ENCODE measurements at places on chromosomes 1 and 21.
A peak's percentile ranks its signal among the peaks of the same experiment; 100 is the strongest.

GRCh38 chr1:110209715-110210603 is at the start of gene KCNC4:
Gene KCNC4 (plus strand): TSS chr1:110210314. CDS start chr1:110211500, 1,186 bp downstream.
- DNase-seq: peak; percentile 95

GRCh38 chr1:179143322-179143721 is 61.5 kb downstream of the TOR3A start:
- no peak for DNase-seq

DNA sequence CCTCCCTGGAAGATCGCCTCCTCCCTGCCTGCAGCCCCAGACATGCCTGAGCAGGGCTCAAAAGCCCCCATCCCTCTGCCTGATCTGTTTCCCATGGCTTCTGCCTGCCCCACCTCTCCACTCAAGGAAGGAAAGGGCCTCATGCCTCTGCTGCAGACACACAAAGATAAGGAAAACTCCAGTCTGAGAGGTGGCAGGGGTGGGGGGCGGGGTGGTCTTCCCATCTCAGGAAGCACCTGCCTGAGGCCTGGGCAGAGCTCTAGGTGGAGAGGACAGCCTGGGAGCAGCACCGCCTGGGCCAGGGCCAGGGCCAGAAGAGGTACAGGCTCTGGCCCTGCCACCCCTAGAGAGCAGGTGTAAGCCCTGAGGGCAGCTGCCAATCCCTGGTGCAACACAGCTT is 4.1 kb upstream of the GJB3 start:
- no peak for DNase-seq

DNA sequence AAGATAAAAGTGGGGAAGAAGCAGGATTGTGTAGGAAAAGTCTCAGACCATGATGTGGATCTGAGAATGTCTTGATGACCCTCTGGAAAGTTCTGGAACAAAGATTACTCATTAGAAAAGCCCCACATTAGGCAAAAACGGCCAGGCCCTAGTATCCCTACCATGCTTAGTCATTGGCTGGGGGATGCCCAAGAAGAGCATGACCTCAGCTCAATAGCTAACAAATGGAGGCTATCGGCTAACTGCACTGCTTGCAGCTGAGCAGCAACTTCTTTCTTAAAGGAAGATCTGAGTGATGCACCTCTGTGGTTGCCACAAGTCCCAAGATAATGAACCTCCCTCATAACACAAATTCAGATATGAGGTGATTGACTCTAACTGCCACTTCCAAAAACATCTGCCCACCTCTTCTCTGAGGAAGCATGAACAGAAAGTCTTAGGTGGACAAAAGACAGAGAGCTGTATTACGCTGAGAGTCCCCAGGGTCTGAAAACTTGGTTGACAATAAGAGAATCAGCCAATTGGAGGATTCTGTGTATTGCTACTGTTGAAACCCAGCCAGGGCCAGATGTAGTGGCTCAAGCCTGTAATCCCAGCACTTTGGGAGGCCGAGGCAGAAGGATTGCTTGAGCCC is 64.6 kb upstream of the AK4 start:
- DNase-seq: no peak

- DNase-seq: no peak
These were observed 611 bp downstream of the HSPG2 start for GRCh38 chr1:21936366-21937031.

DNA sequence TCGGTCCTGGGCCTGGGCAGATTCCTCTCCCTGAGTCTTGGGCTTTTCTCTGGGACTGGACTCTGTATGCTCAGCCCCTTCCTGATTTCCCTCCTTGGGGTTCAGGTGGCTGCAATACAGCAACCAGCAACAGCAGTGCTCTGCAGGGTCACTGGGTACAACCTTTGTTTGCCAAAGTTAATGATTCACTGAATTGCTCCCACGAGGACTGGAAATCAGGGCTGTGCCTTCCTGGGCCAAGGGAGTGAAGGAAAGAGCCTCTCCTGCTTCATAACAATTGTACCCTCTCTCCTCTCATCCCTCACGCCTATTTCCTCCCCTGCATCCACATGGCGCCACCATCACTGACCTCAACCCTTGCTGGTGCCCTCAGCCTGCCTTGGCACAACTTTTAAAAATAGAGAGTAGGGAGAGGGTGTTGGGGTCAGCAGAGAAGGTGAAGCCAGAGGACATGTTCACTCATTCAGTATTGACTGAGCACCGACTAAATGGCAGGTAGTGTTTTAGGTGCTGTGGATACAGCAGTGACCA is 52.8 kb upstream of the GOLT1A start:
- DNase-seq: no peak

DNA sequence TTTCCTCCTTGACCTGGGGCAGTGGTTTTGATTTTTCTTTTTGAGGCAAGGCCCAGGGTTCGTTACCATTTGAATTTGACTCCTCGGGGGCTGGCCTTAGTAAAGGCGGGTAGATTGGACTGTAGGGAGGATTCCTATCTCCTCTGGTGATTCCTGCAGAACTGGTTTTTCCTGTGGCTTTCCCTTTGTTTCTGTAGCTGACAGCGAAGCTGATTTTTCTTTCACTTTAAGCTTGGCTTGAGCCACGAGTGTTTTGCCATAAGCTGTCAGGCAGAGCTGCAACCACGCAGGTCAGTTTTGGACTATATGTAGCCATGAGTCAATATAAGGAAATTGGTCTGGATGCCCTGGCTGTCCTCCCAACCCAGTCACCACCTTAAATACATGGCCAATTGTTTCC is 28.7 kb upstream of the KCNJ15 start:
- DNase-seq: no peak

DNA sequence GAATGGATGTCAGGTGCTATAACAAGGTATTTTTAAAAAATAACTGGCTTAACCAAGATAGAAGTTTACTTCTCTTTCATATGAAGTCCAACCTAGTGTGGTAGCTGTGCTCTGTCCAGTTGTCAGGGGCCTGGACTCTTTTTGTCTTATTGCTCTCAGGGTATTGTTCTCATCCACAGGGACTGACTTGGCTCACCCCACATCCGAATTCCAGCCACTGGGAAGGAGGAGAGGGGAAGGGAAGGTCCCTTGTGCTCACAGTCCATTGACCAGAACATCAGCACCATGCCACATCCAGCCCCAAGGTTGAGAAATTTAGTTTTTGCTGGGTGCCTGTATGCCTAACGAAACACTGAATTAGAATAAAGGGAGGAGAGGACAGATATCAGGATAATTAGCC is 8.7 kb downstream of the EEIG2 start:
- DNase-seq: no peak

- no peak for DNase-seq
These were observed 316.7 kb downstream of the BRINP2 start for GRCh38 chr1:177487481-177487880.

GRCh38 chr1:39787468-39787867 is 1.2 kb downstream of the BMP8B start:
- no peak for DNase-seq

GRCh38 chr1:45446950-45447672 is 43.9 kb downstream of the TESK2 start:
- no peak for DNase-seq

- DNase-seq: no peak
These were observed 283.2 kb upstream of the VAMP3 start for GRCh38 chr1:7487766-7488474.

DNA sequence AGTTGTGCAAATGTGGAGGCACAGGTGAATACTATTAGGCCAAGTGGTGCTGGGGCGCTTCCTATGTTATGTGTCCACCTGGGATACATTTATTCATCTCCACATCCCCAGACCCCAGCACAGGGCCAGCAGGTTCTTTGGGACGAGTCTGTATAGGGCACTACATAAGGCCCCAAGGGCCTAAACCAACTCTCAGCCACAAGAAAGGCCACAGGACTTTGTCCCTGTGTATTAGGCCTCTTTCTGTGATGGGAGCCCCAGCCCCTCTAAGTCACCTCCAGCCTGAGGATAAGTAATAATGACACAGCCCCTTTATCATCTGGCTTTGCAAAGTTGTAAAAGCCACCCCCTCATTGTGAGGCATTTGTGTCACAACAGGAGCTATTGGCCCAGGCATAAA is 79.2 kb upstream of the CD1D start:
- no peak for DNase-seq

- DNase-seq: peak; percentile 80
These were observed 8.5 kb downstream of the KYAT3 start for GRCh38 chr1:88983791-88984559.

DNA sequence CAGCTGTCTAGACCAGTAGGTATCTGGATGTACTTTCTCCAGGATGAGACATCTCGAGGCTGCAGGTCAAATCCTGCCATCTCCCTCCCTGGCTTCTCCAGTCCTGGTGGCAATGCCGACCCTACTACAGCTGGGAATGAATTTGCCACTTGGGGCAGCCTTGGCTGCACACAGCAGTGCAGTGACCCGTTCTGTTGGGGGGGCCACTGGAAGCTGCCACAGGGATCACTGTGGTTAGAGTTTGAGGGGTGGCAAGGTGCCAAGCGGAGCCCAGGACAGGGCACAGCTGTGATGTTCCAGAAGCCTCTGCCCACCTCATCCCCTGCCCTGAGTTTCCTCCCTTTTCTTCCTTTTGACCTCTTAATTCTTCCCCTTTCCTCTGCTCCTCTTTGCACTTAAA is 17.1 kb downstream of the COL6A2 start:
- no peak for DNase-seq

DNA sequence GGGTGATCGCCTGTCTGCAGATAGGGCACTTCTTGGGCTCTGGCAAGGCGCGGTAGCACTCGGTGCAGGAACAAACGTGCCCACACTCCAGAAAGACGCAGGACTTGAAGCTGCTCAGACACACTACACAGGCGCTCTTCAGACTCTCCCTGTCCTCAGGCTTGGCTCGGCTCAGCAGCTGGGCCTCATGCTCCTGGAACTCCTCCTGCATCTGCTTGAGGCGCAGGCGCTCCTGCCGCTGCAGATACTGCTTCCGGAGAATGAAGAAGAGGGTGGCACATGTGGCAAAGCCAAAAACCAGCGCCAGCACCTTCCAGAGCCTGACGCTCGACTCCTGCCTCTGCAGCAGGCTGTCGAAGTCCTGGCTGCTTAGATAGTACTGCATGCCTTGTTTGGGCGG is 7.2 kb downstream of the MUL1 start:
- DNase-seq: no peak

GRCh38 chr1:85544689-85545215 is 35.8 kb upstream of the CCN1 start:
- no peak for DNase-seq

- no peak for DNase-seq
These were observed 259.6 kb upstream of the RRP15 start for GRCh38 chr1:218025454-218025853.

- no peak for DNase-seq
These were observed 337.8 kb downstream of the HLX start for GRCh38 chr1:221217029-221217428.

GRCh38 chr1:32063261-32063681 is 9.5 kb upstream of the TMEM39B start:
- peak; percentile 43 for DNase-seq

GRCh38 chr1:24514946-24515345 is 12.3 kb downstream of the RCAN3 start:
- no peak for DNase-seq

GRCh38 chr1:56688522-56689026 is 43.5 kb downstream of the PRKAA2 start:
- no peak for DNase-seq

GRCh38 chr1:25817840-25818501 is 1.8 kb upstream of the MTFR1L start:
- DNase-seq: no peak

- DNase-seq: no peak
These were observed at the start of gene BCAN for GRCh38 chr1:156641761-156642264. Gene BCAN (plus strand): TSS chr1:156642117. CDS start chr1:156646055, 3,938 bp downstream.

GRCh38 chr1:64679177-64679576 is 65.7 kb upstream of the RAVER2 start:
- no peak for DNase-seq

- DNase-seq: no peak
These were observed 201.0 kb downstream of the SIPA1L2 start for GRCh38 chr1:232428786-232429530.

GRCh38 chr1:184513966-184514365 is 127.1 kb downstream of the C1orf21 start:
- no peak for DNase-seq

DNA sequence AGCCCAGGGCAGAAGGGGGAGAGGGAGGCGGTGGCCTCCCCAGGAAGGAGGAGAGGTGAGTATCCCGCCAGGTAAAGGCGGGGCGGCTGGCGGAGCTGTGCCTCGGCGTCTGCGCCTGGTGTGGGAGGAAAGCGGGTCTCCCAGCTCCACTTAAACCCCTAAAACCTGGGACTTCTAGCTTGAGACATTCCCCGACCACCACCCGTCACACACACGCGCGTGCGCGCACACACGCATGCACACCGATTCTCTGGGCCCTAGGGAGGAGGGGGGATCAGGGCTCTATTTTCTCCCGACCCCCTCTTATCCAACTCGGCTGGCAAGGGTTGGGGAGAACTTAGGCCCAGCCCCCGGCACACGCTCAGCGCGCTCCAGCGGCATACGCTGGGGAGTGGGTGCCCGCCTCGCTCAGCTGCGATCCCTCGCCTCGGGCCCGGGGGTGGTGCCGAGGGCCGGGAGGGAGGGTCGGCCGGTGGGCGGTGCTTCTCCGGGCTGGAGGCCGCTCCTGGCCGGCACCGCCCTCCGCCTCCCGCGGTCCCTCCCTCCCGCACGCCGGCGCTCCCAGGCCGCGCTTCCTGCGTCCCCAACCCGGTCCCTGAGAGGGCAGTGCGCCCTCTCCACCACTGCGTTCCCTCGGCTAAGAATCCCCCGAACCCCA is at the start of gene TMEM51:
TSS of gene TMEM51 (plus strand) at position 564 of the 658 bp plus-strand sequence. CDS start 61,341 bp downstream, outside the sequence.
- no peak for DNase-seq

- DNase-seq: no peak
These were observed 101.6 kb downstream of the NOS1AP start for GRCh38 chr1:162171111-162171510.

- no peak for DNase-seq
These were observed 191.7 kb upstream of the ESRRG start for GRCh38 chr1:216914974-216915373.

DNA sequence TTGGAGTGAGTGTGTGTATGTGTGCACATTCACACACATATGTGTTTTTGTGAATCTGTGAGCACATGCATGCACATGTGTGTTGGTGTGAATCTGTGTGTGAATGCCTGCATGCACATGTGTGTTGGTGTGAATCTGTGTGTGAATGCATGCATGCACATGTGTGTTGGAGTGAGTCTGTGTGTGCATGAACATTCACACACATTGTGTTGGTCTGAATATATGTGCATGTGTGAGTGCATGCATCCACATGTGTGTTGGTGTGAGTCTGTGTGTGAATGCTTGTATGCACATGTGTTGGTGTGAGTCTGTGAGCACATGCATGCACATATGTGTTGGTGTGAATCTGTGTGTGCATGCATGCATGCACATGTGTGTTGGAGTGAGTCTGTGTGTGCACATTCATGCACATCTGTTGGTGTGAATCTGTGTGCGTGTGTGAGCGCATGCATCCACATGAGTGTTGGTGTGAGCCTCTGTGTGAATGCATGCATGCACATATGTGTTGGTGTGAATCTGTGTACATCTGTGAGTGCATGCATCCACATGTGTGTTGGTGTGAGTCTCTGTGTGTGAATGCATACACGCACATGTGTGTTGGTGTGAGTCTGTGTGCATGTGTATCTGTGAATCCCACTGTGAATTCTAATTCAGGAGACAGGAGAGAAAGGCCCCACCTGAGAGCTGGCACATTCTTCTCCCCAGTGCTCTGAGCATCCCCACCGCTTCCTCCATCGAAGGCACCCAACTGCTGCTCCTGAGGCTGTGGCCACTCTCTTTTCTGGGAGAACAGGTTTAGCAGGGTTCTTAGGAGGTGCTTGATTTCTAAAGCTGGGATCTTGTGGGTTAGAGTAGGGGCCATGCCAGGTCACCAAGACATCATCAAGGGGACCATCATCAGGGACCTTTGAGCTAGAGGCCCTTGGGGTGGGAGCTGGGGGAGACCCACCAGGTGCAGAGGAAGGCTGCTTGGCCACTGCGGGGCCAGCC is 117.5 kb upstream of the ARHGEF16 start:
- no peak for DNase-seq

Data from CD4-positive, alpha-beta T cell treated with Interleukin-10 for 1 hour (primary cell).